Activated T-helper 2 cell treated with anti-CD3 and anti-CD28 coated beads, Interferon-gamma antibody, Interleukin-2, Interleukin-4, amounts not matched to agents 10 μg/mL and 5 μg/mL and 100 μg/mL, durations not matched to agents 14 hours and 24 hours and 36 hours (primary cell): ENCODE measurements at places on chromosomes 11 and 22. TPM values are rescaled to one million over a fixed set of nuclear protein-coding genes. Genes with fewer than 3 reads are reported as not detected.

- peaks cover 6% of the 10 kb centered on the region for H3K27me3 ChIP-seq
- no peaks in the 10 kb centered on the region for H3K36me3 ChIP-seq
- DNase-seq: no peak
- H3K27ac ChIP-seq: no peak overlapping the region
- H3K4me3 ChIP-seq: no peak overlapping the region
- H3K4me1 ChIP-seq: no peaks in the 10 kb centered on the region
Measured at GRCh38 chr22:44363013-44363979, 50.5 kb upstream of the SHISAL1 start.

The NOX4 gene
- not detected in 2 replicates for total RNA-seq

DNA sequence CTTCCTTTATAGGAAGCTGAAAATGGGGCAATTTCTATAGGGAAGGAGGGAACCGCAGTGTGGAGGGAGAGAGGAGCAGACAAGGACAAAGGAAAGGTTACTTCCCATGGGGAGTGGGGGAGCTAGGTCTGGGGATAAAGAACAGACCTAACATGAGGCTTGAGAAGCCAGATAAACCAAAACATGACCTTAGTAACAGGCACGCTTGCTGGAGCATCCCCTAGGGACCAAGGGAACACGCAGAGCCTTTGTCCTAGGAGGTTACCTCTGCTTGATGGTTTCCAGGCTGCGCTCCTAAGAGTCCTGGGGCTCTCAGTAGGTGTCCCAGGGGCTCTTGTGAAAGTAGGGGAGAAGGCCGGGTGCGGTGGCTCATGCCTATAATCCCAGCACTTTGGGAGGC lies 271.4 kb upstream of the NCAM1 start:
- no peak for DNase-seq
- H3K27me3 ChIP-seq: no peaks in the 10 kb centered on the region
- H3K4me3 ChIP-seq: no peak overlapping the region
- no peak overlapping the region for H3K27ac ChIP-seq

The FGF19 gene
- not detected in 2 replicates for total RNA-seq

The FOSL1 gene
- total RNA-seq: 24.0 and 25.9 TPM in 2 replicates

DNA sequence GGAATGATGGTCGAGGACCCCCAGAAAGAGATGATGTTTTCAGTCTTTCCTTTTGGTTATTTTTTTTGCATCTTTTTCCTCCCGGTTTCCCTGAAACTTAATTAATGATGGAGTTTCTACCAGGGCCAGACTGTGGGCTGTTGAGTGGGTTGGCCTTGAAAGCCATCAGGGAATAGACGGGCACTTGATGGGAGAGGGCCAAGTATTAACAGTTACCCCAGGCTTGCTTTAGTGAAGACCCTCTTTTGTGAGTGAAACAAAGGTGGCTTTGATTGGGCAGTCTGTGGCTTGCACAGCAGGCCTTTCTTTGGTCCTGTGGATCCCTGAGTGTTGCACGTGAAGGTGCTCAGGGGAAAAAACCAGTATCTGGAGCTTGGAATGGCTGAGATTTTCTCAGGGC lies 56.9 kb downstream of the AMOTL1 start:
- H3K4me1 ChIP-seq: no peaks in the 10 kb centered on the region
- H3K27me3 ChIP-seq: no peaks in the 10 kb centered on the region
- no peak for DNase-seq
- H3K36me3 ChIP-seq: no peaks in the 10 kb centered on the region
- H3K4me3 ChIP-seq: no peak overlapping the region

DNA sequence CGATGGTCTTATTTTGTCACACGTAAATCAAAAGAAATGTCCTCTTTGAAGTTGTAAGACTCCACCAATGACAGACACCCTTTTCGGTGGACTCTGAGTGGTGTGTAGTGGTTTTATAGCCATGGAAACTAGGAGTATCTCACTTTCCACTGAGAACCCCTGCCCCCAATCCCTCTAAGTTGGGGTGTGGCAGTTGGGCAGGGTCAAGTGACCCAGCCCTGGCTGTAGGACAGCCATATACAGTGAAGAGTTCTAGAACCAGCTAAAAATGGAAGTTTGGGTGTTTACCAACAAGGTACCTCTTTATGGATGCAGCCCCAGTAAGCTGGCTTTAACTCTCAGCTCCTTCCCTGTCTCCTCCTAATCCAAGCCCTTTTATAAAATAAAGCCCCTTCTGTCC lies 5.2 kb downstream of the C22orf31 start:
- H3K4me3 ChIP-seq: no peak overlapping the region
- H3K27ac ChIP-seq: no peak overlapping the region
- DNase-seq: no peak
- peaks cover 28% of the 10 kb centered on the region for H3K27me3 ChIP-seq

DNA sequence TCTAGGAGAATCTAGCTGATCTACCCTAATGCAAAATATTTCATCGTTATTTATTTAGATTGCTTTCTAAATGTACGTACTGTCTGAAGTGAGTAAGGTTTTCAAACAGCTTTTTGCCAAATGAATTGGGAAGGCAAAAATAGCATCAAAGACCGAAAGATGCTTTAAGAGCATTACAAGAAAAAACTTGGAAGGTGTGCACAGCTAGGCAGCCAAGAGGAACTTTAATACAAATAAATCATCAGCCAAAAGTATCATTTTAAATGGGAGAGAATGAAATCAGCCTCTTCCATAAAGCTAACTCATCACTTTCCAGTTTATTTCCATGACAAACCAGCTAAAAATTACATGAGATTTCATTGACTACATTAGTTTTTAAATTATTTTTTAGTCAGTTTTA lies 30.2 kb upstream of the CFAP300 start:
- no peak overlapping the region for H3K4me3 ChIP-seq
- no peak for DNase-seq
- H3K27ac ChIP-seq: no peak overlapping the region
- H3K36me3 ChIP-seq: no peaks in the 10 kb centered on the region
- peaks cover 10% of the 10 kb centered on the region for H3K27me3 ChIP-seq

The UBXN1 gene
- 119 and 127 TPM in 2 replicates for total RNA-seq
